ENCODE measurements at places on chromosomes 16 and 17.

- peak; percentile 54 for DNase-seq
Measured at GRCh38 chr16:49986351-49987124, 38.5 kb upstream of the CNEP1R1 start.

GRCh38 chr16:85948138-85948509 lies 49.2 kb downstream of the IRF8 start:
- DNase-seq, result no peak

DNA sequence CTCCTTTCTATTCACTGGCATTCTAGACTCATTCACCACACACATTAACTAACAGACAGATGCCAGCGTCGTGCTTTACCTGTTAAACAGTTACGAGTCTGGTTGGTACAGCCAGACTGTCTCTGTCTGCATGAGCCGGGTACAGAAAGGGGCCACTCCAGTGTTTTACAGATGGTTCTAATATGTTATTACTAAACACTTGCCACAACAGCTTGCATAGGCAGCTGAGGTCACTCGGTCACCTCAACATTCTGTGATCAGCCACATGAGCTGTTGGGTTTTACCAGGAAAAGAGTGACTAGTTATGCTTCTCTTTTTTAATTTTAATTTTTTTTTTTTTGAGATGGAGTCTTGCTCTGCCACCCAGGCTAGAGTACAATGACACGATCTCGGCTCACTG lies 25.2 kb downstream of the CD300A start:
- DNase-seq, result no peak

DNA sequence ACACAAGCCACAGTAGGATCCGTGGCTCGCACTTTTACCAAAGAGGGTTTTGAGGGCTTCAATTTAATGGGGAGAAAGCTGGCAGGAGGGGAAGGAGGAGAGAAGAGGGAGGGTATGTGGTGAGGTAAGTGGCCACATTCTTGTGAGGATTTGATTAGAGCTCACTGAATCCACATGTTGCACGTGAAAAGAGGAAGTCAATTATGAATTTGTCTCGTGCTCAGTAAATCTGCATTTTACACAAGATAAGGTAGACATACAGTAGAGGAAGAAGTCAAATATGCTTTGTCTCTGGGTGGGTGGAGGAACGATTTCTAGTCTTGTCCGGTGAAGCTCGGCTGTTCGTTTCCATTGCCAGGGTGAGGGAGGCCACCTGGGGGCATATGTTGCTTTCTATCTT lies 862 bp downstream of the ZNF232 start:
- DNase-seq, result no peak

GRCh38 chr16:83721676-83722075 lies 86.1 kb upstream of the HSBP1 start:
- DNase-seq, result no peak

- DNase-seq, result no peak
Measured at GRCh38 chr17:82405051-82405450, 13.1 kb upstream of the HEXD start.

- no peak for DNase-seq
Measured at GRCh38 chr17:65990593-65990992, 201.3 kb downstream of the CEP112 start.

- no peak for DNase-seq
Measured at GRCh38 chr16:85200471-85201278, 88.4 kb upstream of the CIBAR2 start.

GRCh38 chr17:49567104-49567521 lies 8.6 kb upstream of the NXPH3 start:
- DNase-seq, result no peak

DNA sequence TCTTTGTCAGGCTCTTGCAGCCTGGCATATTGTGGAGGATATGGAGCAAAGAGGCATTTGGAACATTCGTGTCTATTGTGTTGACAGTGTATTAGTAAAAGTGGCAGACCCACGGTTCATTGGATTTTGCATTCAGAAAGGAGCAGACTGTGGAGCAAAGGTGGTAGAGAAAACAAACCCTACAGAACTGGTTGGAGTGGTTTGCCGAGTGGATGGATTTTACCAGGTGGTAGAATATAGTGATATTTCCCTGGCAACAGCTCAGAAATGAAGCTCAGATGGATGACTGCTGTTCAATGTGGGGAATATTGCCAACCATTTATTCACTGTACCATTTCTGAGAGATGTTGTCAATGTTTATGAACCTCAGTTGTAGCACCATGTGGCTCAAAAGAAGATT lies 44.5 kb downstream of the EFCAB13 start:
- no peak for DNase-seq

GRCh38 chr16:86929057-86929871 lies 350.9 kb downstream of the FOXL1 start:
- peak; percentile 48 for DNase-seq

- peak; percentile 74 for DNase-seq
Measured at GRCh38 chr16:56294579-56294978, 103.3 kb downstream of the GNAO1 start.

- peak; percentile 73 for DNase-seq
Measured at GRCh38 chr17:41547921-41548843, 20.1 kb upstream of the KRT19 start.

GRCh38 chr17:34171245-34171818 lies 83.8 kb upstream of the CCL2 start:
- peak; percentile 27 for DNase-seq

DNA sequence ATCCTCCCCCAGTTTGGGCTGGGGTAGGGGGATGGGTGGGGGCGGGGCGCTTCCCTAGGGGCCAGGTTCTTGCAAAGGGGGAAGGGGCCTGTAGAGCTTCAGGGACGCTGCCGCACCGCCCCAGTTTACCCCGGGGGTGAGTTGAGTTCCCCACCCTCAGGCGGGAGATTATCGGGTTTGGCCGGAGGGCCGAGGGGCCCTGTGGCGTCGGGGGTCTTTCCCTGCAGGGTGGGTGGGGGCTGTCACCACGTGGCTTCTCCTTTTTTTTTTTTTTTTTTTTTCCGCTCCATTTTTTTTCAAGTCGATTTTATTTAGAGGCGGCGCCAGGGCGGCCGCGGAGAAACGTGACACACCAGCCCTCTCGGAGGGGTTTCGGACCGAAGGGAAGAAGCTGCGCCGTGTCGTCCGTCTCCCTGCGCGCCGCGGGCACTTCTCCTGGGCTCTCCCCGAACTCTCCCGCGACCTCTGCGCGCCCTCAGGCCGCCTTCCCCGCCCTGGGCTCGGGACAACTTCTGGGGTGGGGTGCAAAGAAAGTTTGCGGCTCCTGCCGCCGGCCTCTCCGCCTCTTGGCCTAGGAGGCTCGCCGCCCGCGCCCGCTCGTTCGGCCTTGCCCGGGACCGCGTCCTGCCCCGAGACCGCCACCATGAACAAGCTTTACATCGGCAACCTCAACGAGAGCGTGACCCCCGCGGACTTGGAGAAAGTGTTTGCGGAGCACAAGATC lies at the start of gene IGF2BP1:
TSS of gene IGF2BP1 (plus strand) at position 283 of the 724 bp plus-strand sequence. CDS start at position 644, 361 bp downstream.
- no peak for DNase-seq

DNA sequence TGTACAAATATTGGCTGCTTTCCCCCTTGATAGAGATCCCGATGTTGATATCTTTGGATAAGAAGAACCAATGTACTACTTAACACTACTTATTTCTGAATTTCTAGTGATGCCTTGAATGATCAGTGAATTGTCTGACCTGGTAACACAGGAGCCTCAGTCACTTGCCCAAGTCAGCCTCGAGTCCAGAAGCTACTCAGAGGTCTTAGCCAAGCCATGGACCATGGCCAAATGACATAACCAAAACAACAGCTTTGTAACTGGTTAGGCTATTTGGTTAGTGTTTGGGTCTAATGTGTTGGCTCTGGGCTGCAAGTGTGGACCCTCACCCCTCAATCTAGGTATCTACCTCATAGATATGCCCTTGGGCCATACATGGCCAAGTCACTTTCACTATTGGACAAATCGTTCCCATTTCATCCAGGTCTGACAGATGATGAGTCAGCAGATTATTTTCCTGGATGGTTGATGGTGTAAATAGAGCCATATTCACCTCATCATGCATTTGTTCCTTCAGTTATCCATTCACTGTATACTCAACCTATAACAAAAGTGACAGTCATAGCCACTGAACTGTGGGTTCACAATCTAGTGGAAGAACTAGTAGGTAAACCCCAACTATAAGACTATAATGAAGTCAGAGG lies 3.5 kb downstream of the RBFOX1 start:
- no peak for DNase-seq

- DNase-seq, result no peak
Measured at GRCh38 chr17:40230670-40231069, 11.6 kb downstream of the WIPF2 start.

Data from astrocyte of the cerebellum (primary cell).